ENCODE measurements at places on chromosomes 7 and 10.

DNA sequence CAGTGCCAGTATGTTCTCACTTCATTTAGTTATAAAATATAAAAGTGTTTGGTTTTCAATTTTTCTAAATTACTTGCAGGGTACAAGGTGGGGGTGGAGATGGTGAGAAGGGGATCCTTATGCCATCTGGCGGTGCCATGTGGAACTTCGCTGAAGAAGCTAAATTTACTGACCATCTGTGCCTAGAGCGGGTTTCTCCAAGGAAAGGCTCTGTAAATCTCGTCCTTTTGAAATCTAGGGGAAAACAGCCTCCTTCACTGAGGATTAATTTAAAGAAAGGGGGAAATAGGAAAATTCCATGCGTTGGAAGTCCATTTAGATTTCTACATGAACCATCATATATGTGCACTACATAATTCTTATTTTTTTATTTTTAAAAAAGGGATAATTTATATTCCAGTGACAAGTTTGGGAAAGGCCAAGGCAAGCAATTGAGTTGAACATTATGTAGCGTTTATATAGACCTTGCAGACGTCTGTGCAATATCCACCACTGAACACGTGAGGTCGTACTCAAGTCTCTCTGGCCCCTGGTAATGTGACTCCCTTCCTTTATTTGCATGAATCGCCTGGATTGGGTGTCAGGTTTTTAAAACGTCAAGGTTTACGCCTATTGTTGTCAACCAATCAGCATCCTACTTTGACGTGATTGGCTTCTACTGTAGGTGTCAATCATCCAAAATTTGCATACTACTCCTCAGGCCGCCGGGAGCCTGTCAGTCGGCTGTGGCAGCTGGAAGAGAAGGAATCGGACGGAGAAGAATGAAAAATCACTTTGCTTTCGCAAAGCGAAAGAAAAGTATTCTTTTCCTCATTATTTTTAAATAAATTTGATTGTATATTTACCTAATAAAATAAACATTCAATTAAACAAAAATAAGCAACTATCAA is 297.1 kb upstream of the NFE2L3 start:
- peak; percentile 98 for DNase-seq

- DNase-seq, result no peak
Measured at GRCh38 chr10:9289811-9290210, 1235.3 kb downstream of the GATA3 start.

GRCh38 chr10:119538632-119539358 is 3.7 kb downstream of the RGS10 start:
- DNase-seq, result no peak

GRCh38 chr10:89548673-89549072 is 13.3 kb upstream of the SLC16A12 start:
- no peak for DNase-seq

GRCh38 chr7:66246554-66247171 is 41.5 kb downstream of the TPST1 start:
- no peak for DNase-seq
